Activated CD8-positive, alpha-beta memory T cell treated with anti-CD3 and anti-CD28 coated beads, Interleukin-2, amount 10 ng/mL, durations not matched to agents 7 days and 5 days (primary cell): ENCODE measurements at places on chromosomes 3 and 15. TPM values are rescaled to one million over a fixed set of nuclear protein-coding genes. Genes with fewer than 3 reads are reported as not detected.

Gene EOMES
- total RNA-seq, result 7.3 TPM

Gene ITIH3
- total RNA-seq, result not detected

Gene PTX3
- not detected for total RNA-seq

Gene STRA6
- total RNA-seq, result not detected

Gene BFSP2
- total RNA-seq, result 2.1 TPM

- no peaks in the 10 kb centered on the region for H3K4me1 ChIP-seq
- no peak overlapping the region for H3K4me3 ChIP-seq
Measured at GRCh38 chr15:82183121-82184031, 79.2 kb downstream of the EFL1 start.

DNA sequence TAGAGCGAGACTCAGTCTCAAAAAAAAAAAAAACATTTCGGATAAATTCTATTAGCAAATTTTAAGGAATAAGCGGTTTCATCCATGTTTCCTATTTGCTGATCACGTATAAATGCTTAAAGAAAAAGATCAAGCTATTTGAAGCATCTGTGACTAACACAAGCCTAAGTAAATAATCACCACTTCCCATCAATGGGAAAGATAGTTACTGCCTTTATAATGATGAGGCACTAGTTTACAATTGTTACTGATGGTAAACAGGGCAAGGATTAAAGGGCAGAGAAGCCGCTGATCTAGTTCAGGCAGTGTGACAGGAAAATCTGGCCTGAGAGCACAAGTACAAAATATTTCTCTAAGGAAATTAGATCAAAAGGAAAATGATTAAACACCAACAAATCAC, 13.7 kb downstream of the CLPX start:
- no peaks in the 10 kb centered on the region for H3K4me1 ChIP-seq
- no peak for DNase-seq
- H3K4me3 ChIP-seq, result no peak overlapping the region

DNA sequence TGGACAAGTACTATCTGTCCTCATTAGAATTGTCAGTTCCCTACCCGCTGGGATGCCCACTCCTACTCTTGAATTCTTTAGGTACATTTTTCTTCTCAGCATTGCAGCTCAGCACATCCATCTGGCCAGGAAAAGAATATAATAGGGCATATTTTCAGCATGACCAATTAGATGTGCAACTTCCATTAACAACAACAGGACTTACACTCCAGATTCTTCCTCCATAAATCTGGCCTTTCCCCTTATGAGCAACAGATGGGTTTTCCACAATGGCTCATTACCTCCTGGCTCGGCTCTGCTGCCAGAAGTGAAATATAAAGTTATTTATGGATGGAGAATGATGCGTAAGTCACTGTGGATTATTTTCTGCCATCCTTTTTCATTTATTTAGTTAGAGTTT, 443.8 kb upstream of the TGFBR2 start:
- no peak overlapping the region for H3K4me3 ChIP-seq
- no peak for DNase-seq
- H3K4me1 ChIP-seq, result no peaks in the 10 kb centered on the region
- H3K27me3 ChIP-seq, result no peaks in the 10 kb centered on the region
- no peaks in the 10 kb centered on the region for H3K36me3 ChIP-seq

DNA sequence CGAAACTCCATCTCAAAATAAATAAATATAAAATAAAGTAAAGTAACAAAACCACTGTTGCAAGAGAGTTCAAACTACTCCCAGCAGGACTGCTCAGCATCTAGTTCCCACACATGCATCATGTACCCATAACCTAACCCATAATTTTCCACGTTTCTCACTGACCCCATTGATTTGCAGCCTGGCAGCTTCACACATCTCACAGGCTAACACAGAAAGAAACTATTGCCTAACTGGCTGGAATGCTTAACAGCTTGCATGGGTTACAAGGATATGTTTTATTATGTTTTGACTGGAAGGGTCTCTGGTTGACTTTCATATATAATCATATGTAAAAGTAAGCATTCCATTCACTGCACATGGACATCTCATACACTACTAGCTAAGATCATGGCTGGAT, 55.6 kb upstream of the TBC1D23 start:
- peaks cover 3% of the 10 kb centered on the region for H3K27me3 ChIP-seq
- no peak overlapping the region for H3K27ac ChIP-seq
- peaks cover 8% of the 10 kb centered on the region for H3K36me3 ChIP-seq
- H3K4me1 ChIP-seq, result peaks cover 13% of the 10 kb centered on the region
- DNase-seq, result no peak

- peaks cover 23% of the 10 kb centered on the region for H3K27me3 ChIP-seq
- H3K36me3 ChIP-seq, result no peaks in the 10 kb centered on the region
- H3K4me3 ChIP-seq, result no peak overlapping the region
- H3K4me1 ChIP-seq, result peaks cover 5% of the 10 kb centered on the region
- H3K27ac ChIP-seq, result no peak overlapping the region
- no peak for DNase-seq
Measured at GRCh38 chr15:101451266-101451799, 38.2 kb downstream of the PCSK6 start.

DNA sequence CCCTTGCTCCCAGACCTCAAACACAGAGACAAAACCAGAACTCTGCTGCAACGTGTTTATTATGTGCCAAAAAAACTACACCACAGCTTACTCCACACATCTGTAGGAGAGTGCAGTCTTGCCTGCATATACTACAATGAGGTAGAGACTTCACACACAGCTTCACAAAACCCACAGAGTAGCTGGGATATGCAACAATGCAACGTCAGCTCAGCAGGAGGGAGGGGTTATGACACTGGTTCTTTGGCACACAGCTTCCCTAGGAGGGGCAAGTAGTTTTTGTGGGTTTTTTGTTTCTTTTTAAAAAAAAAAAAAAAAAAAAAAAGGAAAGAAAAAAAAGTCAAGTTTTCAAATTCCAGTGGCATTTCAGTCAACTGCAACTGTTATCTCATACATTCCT, 2.9 kb upstream of the RPS17 start:
- peaks cover 20% of the 10 kb centered on the region for H3K36me3 ChIP-seq
- no peak overlapping the region for H3K27ac ChIP-seq
- peaks cover 16% of the 10 kb centered on the region for H3K27me3 ChIP-seq
- DNase-seq, result no peak
- peaks cover 20% of the 10 kb centered on the region for H3K4me1 ChIP-seq
- no peak overlapping the region for H3K4me3 ChIP-seq

GRCh38 chr3:46566040-46566641, at the start of gene LRRC2:
Gene LRRC2, minus strand, starts transcription at chr3:46566302. Its CDS starts 14,711 bp downstream, at chr3:46551591.
- H3K27ac ChIP-seq, result no peak within 1 kb of the TSS
- peak; percentile 67 for DNase-seq
- peaks cover 15% of the 10 kb centered on the region for H3K4me1 ChIP-seq
- peaks cover 4% of the 10 kb centered on the region for H3K36me3 ChIP-seq

DNA sequence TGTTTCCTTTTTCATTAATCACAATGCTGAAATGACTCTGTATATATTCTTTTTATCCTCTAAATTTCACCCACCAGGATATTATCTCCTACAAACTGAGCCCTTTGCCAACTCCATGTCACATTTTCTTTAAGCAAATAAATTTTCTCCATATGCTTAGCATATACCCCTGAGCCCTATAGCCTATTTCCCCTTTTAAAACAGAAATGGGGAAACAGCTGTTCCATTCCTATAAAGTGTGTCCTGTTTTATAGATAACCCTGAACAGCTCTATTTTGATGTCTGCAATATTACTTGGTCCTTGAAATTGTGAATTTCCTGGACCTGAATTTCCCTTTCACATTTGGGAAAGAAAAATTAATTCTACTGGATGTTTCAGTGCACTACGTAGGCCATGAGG, 15.6 kb upstream of the FILIP1L start:
- no peak overlapping the region for H3K27ac ChIP-seq
- H3K4me3 ChIP-seq, result no peak overlapping the region
- peaks cover 7% of the 10 kb centered on the region for H3K4me1 ChIP-seq
- no peaks in the 10 kb centered on the region for H3K27me3 ChIP-seq
- DNase-seq, result no peak

DNA sequence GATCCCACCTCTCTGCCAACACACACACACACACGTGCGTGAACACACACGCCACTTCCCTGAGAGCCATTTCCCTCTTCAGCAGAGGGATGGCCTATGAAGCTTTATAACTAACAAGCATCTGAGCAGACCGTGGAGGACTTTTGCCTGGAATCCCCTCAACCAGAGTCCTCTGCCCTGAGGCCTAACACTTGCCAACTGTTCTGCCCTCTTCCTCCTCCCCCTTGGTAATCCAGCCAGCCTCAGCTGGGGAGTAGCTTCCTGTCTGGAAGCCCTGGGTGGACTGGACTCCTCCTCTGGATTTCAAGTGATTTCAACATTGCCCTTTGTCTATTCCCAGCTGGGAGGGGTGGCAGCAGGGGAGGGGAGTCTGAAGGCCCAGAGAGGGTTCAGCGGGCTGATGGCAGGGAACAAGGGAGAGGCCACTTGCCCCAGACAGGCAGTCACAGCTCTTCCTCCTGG, 68.4 kb upstream of the HACD2 start:
- H3K36me3 ChIP-seq, result no peaks in the 10 kb centered on the region
- no peak for DNase-seq
- no peak overlapping the region for H3K4me3 ChIP-seq
- H3K27me3 ChIP-seq, result no peaks in the 10 kb centered on the region

DNA sequence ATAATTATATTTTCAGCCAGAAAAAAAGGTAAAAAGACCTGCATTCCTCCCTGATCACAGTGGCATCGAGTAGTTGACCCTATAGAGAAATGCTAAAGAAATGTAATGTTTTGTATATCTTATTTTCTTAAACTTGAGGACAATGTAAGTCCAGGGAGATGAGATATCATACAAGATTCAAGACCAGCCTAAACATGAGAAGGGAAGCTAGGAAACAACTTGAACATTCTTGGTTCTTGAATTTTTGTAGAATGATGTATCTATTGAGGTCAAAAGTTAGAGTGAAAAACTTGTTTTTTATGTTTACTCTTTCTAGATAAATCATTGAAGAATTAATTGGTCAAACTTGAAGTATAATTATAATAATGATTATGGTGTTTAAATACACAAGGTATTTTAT, 497.7 kb upstream of the TBL1XR1 start:
- H3K27me3 ChIP-seq, result no peaks in the 10 kb centered on the region
- no peak overlapping the region for H3K27ac ChIP-seq
- no peak for DNase-seq
- H3K4me1 ChIP-seq, result no peaks in the 10 kb centered on the region
- H3K4me3 ChIP-seq, result no peak overlapping the region

DNA sequence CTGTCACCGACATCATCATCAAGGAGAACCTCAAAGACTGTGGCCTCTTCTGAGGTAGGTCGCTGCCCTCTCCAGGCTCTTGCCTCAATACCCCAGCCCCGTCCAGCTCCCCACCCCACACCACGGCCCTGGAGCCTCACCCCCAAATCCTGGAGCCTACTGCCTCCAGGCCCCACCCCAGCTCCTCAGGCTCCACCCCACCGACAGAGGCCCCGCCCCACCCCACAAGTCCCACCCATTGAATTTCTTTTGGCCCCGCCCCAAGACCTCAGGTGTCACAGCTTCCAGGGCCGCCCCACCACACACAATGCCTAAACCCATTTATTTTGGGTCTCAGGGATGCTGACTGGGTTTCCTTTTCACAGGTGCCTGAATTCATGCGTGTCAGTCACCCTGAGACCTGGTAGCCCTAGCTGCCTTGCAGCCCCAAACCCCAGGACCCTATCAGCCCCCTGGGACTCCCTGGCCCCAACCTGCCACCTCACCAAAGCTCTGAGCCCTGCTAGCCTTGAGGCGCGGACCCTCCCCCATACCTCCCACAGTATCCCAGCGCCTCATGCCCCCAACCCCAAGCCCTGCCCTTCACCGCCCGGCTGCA, 3.6 kb downstream of the GNAT1 start:
- peaks cover 10% of the 10 kb centered on the region for H3K4me1 ChIP-seq
- no peak overlapping the region for H3K4me3 ChIP-seq
- H3K27ac ChIP-seq, result no peak overlapping the region

DNA sequence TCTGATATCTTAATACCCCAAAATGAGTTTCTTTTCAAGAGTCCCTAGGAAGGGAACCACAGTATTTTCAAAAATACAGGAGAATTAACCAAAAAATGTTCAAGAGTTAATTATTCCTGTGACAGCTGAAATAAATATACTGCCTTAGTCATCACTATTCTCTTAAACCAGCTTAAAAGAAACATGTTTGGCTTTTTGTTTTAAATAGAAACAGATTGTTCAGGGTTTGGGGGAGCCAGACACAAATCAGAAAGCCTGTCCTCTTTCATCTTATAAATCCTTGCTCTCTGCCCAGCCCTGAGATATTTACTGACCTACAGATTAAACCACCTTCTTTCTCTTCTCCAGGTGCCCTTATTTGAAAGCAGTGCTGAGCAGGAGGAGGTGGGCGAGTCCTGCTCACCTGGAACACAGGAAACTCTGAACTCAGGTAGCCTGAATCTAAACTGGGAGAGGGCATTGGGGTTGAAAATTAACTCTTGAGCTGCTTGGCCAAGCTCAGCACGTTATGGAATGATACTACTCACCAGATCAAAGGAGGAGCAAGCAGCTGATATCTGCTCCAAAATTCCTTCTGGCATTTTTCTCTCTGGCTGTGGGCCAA, 84.1 kb upstream of the SPRED1 start:
- no peak overlapping the region for H3K4me3 ChIP-seq
- peaks cover 37% of the 10 kb centered on the region for H3K27me3 ChIP-seq
- H3K4me1 ChIP-seq, result no peaks in the 10 kb centered on the region
- DNase-seq, result no peak
- no peaks in the 10 kb centered on the region for H3K36me3 ChIP-seq

DNA sequence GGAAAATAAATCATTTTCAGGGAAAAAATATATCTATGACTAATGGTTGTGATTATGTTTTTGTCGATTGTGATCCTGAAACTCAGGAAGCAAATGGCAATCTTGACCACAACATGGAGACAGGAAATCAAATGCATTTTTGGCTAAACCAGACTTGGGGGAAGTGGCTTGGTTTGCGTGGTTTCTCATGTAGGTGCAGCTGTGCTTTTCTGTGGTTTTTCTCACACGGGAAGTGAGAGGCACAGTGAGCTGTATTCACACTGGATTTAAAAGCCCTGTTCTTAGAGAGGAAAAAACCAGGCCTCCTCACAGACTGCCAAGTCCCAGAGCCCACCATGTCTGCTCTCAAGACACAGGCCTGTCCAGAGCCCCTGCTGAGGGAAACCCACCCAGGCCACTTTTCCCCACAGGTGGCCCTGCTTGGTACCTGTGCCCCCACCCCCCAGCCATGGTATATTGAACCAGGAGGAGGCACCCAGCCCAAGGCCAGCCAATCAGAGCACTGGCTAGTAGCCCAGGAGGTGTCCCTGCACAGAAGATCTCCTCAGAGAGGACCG, 46.1 kb downstream of the BTD start:
- H3K36me3 ChIP-seq, result peaks cover 20% of the 10 kb centered on the region
- H3K27me3 ChIP-seq, result peaks cover 19% of the 10 kb centered on the region
- peak overlapping the region; percentile 74 for H3K27ac ChIP-seq
- DNase-seq, result peak; percentile 90

DNA sequence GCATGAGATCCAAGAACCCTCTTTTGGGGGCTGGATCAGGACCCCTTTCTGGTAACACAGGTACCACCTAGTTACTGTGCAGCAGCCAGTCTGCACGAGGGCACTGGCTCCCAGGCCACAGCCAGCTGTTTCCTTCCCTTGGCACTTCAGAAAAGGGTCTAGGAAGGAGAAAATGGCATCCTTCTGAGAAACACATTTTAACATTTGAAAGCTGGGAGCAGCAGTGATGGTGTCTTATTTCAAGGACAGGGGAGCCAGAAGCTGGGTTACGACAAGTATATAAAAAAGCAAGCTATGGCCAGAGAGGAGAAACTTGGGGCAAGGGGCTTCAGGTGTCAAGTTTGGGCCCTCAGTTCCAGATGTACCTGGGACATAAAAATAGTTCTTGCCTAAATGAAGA, 282.8 kb downstream of the CTNNB1 start:
- H3K27ac ChIP-seq, result no peak overlapping the region
- no peak for DNase-seq
- no peaks in the 10 kb centered on the region for H3K4me1 ChIP-seq
- no peak overlapping the region for H3K4me3 ChIP-seq
- no peaks in the 10 kb centered on the region for H3K36me3 ChIP-seq
- no peaks in the 10 kb centered on the region for H3K27me3 ChIP-seq
